ENCODE measurements at places on chromosomes 13 and 19.

GRCh38 chr19:38742906-38743305, 1.4 kb downstream of the CAPN12 start:
- no peak for DNase-seq

DNA sequence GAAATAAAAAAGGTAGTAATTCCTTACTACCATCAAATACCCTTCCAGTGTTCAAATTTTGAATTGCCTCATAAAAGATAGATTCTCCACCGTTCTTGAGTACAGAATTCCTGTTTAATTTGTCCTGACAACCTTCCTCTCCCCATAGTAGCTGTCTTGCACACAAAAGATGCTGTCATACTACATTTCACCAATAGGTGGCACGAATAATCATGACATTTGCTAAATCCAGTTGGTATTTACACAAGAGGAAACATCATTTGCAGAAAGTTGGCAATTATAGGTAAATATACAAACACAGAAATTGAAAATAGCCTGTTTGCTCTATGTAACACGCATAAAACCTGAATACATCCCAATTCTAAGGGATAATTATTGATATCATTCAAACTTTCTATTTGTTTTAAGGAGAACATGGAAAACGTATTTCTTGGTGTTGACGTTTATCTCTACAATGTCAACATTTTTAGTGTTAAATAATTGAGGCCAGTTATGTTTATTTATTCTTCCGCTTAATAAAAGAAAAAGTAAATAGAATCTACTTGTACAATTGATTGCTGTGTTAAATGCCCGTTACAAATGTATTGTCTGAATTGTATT, 58.3 kb upstream of the CLDN10 start:
- no peak for DNase-seq

GRCh38 chr13:26390203-26390602, 136.3 kb downstream of the CDK8 start:
- DNase-seq = no peak

DNA sequence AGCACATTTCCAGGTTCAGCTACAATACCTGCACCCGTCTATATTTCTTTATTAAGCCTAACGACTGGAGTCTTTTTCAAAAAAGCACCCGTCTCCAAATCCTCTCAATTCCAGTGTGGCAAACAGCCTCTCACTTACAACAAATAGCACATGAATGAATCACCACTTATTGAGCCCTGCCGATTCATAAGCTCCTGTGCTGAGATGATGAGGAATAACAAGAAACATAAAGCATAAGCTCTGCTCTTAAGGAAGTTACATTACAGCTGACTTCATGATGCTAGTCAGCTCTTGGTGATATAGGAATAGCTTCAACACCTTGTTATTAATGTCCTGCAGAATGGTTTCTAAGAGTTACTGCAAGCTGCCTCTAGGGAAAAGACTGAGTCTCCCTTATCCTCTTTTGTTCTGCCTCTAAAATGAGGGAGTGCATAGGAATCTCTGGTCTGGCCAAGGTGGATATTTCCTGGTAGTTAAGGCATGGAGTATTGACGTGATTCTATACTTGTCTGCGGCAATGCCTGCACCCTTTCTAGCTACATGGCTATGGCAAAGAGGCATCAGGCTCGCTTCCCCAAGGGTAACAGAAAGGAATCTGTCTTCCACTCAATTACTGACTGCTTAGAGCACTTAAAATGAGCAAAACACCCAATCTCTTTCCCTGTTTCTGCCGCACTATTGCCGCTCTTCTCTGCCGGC, 195.7 kb downstream of the KLF12 start:
- no peak for DNase-seq

DNA sequence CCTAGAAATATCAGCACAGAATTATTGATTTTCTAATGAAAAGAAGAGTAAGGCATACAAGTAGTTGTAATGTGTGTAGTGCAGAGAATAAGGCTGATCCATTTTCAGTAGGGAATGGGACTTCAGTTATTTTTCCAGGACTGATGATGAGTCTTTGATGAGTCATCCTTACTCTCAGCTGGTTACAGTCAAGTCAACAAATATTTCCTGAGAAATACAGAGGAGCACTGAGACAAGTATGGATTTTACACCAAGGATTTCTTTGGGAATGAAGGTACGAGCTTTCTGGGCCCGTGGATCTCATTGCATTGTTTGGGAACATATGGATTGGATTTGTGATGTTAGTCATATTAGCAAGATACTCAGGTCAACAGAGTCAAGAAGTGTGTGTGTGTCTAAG, 502.7 kb downstream of the FGF9 start:
- DNase-seq = no peak

- no peak for DNase-seq
These were observed 22.6 kb downstream of the RASL11A start for GRCh38 chr13:27293076-27293691.

- DNase-seq = no peak
These were observed 161.4 kb upstream of the SOX1 start for GRCh38 chr13:111905609-111905945.

- DNase-seq = no peak
These were observed 168.8 kb downstream of the COL4A1 start for GRCh38 chr13:110138010-110138699.

DNA sequence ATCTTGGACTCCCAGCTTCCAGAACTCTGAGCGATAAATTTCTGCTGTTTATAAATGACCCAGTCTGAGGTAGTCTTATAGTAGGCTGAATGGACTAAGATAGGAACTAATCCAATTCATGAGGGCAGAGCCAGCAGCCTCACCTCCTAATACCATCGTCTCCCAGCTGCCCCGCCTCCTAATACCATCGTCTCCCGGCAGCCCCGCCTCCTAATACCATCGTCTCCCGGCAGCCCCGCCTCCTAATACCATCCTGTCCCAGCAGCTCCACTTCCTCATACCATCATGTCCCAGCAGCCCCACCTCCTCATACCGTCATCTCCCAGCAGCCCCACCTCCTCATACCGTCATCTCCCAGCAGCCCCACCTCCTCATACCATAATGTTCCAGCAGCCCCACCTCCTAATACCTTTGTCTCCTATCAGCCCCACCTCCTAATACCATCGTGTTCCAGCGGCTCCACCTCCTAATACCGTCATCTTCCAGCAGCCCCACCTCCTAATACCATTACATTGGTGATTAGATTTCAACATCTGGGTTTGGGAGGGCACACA, 2.4 kb upstream of the ARGLU1 start:
- no peak for DNase-seq

DNA sequence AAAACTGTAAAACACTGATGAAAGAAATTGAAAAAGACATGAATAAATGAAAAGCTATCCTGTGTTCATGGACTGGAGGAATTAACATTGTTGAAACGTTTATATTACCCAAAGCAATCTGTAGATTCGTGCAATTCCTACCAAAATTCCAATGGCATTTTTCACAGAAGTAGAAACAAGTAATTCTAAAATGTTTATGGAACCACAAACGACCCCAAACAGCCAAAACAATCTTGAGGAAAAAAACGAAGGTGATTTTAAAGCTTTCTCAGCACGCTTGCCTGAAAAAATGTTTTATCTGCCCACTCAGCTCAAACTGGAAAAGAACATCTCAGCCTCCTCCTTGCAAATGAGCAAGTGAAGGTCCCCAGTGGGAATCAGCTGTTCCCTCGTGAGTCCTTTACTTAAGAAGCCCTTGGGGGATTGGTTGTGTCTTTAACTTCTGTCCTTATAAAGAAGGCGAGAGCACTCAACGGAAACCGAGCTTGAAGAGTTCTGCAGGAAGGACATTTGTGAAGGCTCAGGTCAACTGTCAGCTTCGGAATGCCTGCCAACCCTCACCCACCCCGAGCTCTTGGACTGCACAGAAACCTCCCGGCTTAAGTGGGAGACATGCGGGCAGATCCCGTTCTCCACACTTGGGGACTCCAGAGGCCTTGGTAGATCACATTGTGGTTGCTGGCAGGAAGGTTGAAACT, 256.0 kb upstream of the IRS2 start:
- no peak for DNase-seq

GRCh38 chr13:50390503-50391248, 375.4 kb downstream of the KCNRG start:
- no peak for DNase-seq

- no peak for DNase-seq
These were observed 2.3 kb downstream of the ONECUT3 start for GRCh38 chr19:1755467-1756171.

DNA sequence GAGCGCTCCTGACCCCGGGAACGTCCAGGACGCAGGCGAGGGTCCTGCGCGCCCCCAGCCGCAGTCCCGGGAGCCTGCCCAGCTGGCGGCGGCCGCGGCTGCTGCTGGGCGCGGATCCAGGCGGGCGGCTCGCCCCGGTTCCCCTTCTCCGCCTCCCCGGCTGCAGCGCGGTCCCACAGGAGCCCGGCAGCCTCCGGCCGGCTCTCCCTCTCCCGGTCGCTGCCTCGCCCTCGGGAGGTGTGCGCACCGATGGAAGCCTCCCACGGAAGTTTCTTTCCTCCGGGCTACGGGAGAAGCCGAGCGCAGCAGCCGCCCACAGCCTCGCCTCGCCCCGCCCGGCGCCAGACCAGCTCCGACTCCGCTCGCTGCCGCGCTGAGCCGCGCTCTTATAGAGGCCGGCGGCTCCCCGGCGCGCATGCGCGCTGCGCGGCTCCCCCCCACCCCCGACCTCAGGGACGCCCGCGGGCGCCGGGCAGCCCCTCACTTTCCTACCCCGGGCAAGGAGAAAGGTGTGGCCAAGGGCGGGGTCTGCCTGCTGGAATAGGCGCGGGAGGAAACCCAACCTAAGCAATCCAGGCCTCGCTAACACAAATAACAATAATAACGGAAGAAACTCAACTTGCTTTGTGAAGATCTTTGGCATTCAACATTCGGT, at the start of gene SHISA2:
Gene SHISA2, minus strand, starts transcription at position 360 of the 655 bp plus-strand sequence. CDS start 1,041 bp downstream, outside the sequence.
- DNase-seq = no peak

DNA sequence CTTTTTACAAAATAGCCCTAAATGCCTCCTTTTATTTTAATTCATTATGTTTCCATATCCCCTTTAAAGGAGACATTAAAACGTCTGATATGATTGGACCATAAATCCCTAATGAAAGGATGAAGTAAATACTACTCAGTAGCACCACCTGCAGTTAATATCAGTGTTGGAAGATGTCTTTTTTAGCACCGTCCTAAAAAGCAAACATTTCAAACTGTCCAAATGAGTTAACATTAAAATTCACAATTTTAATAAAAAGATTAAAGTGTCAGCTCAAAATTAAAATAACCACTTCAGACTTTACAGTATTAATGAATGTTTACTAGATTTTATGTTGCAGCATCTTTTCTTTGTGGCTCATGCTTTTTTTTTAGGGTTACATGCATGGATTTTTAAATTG, 12.3 kb downstream of the ZNF507 start:
- DNase-seq = no peak

DNA sequence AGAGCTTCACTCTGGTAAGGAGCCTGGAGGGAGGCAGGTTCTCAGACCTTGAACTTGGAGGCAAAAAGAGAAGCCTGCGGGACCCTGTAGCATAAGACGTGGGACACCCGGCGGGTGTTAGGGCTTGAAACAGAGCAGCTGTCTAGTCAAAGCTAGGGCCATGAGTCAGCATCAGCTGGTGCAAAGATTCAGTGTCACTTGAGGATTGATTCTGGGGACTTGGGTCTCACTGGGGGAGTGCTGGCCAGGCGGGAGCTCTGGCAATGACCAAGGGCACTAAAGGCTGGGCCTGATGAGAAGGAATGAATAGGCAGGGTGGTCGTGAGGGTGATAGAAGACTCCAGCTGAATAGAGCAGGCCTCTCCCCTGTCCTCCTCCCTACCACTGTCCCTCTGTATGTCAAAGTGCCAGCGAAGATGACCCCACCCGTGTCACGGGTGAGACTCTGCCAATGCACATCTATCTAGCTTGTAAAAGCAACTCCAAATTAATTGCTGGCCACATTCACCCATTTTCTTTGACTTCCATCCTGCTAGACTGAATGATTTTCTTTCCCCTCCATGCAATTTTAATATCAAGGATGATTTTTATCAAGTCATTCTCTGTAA, 97.1 kb downstream of the MBNL2 start:
- DNase-seq = no peak

GRCh38 chr13:42707586-42707985, 73.8 kb upstream of the FAM216B start:
- DNase-seq = no peak

DNA sequence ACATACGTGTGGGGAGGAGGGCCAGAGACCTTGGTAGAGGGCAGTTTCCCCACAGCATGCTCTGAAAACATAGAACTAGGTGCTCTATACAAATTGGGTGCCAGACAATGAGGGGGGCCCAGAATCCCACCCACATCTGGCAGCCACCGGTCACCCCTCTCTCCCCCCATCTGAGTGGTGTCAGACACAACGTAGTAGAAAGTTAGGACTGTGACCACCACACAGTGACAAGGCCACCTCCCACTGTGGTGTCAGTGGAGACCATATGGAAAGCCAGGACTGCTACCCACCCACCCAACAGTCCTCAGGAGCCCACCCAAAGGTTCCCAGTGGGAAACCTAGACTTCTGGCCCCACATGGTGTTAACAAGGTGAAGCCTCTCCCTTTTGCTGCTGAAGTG, 2.1 kb upstream of the ATP4B start:
- no peak for DNase-seq

GRCh38 chr13:25707726-25708125, 336.0 kb downstream of the ATP8A2 start:
- no peak for DNase-seq

- DNase-seq = no peak
These were observed 78.2 kb downstream of the RASA3 start for GRCh38 chr13:114054264-114054663.

DNA sequence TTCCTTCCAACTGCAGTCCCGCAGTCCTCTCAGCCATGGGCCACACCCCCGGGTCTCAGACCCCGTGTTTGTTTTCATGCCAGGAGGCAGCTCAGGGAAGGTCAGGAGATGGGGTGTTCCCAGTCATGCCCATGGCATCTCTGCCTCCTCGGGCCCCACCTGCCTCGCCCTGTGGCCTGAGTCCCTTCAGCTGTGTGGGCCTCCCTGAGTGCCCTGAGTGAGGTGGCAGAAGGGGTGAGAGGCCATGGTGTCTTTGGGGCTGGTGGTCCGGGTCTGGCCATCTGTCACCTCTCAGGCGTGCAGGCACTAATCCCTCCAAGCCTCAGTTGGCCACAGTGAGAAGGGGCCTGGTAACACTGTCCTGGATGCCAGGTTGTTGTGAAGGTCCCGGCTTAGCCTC, 10.9 kb upstream of the KDM4B start:
- no peak for DNase-seq

DNA sequence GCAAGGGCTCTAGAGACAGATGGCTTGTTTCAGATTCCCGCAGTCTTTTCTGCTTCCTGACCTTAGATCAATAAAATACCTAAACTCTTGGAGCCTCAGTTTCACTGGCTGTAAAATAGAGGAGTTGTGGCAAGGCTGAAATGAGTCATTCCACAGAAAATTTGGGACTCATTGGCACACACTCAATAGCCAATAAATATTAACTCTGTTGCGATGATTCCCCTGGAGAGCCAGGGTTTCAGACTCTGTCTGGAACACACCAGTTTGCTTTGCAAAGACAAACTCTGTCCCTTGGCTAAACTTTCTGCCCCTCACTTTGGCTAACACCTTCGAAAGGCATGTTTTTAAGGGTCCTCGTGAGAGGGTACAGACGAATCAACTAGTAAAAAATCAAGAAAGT, 18.1 kb upstream of the UBE2L5 start:
- no peak for DNase-seq

GRCh38 chr19:30450835-30451321, 78.7 kb downstream of the ZNF536 start:
- DNase-seq = no peak

Measured in NCI-H524 treated with DMSO at 0.1 percent for 48 hours (cell line).